ENCODE measurements at places on chromosomes 13 and 19. TPM values are rescaled to one million over a fixed set of nuclear protein-coding genes. Genes with fewer than 3 reads are reported as not detected.

GRCh38 chr13:67651908-67652465 lies 421.9 kb upstream of the PCDH9 start:
- no peak for DNase-seq

DNA sequence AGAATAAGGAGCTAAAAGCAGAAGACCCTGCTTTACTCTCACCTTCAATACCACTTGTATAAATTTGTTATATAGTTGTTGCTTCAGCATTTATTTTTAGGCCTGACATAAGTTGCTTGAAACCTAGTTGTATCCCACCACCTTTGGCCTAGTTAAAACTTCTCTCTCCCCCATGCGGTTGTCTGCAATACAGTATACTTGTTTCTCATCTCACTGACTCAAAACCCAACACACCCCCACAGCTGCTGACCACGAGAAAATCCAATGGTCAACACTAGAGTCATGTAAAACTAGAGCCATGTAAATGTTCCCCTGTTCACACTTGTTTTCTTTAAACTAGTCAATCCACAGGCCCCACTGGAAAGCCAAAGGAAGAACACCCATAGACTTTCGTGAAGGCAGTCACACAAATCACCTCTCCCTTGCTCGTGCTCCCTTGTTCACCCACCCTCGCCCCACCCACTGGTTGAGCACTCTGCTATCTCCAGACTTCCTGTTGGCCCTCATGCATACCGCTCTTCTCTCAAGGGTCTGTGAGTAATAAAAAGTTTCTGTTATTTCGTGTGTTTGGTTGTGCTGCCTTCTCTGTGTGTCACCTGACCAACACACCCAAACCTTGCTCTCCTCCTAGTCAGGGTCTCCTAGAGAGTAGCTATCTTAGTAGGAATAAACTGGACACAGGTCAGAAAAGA lies 12.9 kb upstream of the CCDC169 start:
- DNase-seq, result no peak

- DNase-seq, result no peak
These were observed 186.6 kb downstream of the ZNF536 start for GRCh38 chr19:30558793-30559192.

DNA sequence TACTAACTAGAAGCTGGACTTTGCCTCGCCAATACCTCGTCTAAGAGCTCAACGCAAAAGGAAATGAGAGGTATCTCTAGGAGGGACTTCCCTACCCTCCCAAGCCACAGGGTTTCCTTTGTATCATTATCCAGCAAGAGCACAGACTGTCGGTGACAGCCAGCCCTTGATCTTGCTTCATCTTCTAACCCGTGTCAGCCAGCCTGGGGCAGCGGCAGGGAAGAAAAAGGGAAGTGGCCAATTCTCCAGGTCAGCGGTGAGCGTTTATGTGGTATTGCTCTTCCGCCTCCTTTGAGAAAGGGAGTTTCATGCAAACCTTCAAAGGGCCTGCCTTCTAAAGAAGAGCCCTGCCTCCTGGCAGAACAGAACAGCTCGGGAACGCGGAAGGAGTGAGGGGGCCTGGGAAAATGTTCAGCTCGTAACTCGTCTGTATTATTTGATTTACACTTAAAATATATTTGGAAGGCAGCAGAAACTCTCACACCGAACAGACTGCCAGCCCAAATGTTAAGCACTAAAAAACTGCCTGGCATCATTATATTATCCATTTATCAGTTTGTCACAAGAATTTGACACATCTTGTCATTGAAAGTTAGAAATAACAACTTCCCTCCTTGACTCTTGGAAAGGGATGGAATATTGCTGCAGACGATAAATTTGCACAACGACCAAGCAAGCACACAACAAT lies 41.8 kb downstream of the EFNB2 start:
- DNase-seq, result no peak

DNA sequence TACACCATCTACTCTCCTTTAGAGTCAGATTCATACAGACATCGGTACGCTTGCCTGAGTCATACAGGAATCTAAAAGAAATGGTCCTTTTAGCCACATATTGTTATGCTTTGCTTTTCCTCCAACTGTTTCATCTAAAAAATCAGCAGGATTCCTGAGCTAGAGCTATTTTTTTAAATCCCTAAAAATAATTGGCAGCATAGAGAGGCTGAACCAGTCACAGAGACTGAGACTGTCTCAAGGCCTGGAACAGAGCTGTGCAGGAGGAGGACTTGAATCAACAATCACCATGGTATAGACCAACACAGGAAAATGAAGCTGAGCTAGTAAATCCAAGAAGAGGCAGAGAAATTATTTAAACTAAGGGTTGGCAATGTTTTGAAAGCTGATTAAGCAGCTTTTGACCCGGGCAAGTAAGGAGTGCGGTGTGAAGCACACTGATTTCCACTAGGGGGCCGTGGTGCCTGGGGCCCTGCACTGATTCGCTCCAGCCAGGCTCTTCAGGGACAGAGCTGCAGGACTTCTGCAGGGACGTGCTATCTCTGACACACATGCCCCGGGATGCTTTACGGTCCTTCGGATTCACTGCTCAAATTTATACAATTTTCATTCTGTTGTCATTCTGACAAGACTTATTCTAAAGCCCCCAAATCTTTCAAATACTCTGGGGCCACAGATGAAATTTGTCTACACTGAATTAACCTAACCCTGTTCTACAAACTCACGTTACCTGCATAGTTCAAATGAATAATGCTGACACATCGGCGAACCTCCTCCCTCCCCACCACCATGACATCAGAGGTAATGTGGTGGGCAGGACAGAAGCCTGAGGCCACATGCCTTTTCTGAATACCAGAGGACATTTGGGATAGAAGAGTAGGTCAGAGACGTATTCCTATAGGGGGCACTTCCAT lies 87.6 kb upstream of the SLC15A1 start:
- DNase-seq, result peak; percentile 62

ZNF160 gene
- 28.1 TPM for total RNA-seq

DNA sequence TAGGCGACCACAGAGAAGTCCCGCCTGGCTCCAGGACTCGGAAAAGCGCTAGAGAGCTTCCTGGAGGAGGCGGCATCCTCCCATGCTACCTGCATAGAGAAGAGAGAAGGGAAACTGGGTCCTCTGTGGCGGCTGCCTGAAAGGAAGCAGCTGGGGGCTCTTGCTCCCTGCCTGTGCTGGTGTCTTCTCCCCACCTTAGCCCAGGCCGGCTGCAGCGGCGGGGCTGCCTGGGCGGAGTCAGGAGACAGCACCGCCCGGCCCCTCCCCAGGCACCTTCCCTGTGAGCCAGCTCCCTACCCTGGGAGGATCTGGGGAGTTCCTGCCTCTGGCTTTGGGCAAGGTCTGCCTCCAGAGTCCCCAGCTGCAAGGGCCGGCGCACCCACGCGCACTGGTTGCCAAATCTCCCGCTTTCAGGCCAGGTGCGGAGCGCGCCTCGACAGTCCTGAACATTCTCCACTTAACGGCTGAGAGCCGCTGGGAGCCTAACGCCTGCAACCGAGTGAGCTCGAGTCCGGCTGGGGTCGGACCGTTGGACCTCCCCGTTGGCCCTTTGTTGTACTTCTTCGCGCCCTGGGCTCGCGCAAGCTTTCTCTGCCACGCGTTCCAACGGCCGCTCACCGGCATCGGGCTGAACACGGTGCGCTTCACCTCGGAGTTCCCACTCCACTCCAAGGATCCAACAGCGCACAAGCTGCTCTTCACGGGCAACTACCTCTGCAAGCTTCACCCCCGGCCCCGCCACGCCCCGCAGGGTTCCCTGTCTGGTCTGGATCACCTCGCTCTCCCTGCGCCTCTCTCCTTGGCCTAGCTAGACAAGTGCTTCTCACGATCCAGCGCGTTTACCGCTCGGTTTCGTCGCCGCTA lies 21.8 kb upstream of the ZNF30 start:
- peak; percentile 3 for DNase-seq

GRCh38 chr13:98374750-98375149 lies 197.7 kb upstream of the RNF113B start:
- DNase-seq, result no peak

TPP2 gene
- total RNA-seq, result 45.1 TPM

GRCh38 chr19:8045872-8046568 lies 6.5 kb upstream of the CCL25 start:
- DNase-seq, result no peak

DNA sequence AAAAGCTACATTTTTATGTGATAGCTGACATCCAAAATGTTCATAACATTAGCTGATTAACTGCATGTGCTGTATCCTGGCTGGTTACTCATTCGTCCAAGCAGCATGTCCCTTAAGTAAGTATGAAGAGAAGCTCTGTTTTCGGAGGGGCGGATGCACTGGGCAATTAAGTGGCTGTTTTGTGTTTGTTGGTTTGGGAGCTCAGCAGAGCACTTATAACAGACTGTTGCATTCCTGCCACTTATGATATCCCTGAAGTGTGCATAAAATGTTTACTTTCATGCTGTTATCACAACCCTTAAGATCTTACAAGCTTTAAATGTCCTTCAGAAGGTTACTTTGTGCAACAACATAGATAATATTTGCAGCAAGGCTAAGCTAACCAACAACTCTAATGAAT lies 264.1 kb downstream of the NALCN start:
- no peak for DNase-seq

- DNase-seq, result no peak
These were observed 12.6 kb upstream of the AXL start for GRCh38 chr19:41206456-41206855.

DNA sequence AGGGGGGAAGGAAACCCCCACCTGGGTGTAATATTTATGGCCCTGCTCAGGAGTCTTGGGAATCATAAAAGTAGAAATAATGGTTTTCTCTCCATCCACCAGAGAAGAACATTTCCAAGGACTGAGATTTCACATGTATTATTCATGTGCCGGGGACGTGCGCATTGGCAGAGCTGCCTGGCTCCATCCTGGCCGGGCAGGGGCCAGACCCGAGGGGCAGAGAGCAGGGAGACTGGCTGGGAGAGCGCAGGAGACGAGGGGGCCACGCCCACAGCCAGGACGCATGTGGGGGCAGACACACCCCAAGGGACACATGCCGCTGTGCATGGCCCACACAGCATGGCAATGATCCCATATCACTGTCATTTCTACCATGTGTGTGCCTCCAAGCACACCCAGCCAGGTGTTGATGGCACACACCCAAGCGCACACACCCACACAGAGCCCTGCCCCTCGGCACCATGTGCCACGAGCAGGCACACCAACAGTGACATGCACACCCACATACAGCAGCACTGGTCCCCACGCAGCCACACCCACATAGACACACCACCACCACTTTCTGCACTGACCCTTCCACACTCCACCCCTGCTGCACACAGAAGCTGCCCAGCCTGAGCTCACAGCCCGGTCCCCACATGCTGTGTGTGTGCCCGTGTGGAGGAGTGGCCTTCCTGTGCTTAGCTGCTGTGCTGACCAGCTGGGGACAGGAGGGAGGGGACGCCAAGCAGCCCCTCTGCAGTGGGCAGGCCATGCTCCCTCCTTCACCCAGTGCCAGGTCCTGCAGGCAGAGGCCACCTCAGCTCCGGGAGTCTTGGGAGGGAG lies 39.3 kb downstream of the CEBPG start:
- DNase-seq, result no peak

DNA sequence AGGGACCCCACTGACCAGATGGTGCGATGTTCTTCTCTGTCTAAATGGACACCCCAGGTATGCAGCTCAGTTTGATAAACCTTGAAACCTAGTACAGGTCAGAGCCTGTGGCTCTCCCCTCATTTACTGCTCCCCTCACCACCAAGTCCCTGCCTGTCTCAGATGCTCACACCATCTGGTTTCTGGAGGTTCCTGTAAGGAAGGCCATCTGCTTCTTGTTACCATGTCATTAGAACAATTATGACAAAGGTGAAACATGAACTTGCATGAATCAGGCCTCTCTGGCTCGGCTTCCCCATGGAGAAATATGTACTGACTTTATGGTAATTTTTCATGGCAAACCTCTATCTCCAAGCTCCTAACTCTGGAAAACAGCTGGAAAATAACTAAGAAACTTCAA lies 965.7 kb downstream of the UQCRFS1 start:
- no peak for DNase-seq

DNA sequence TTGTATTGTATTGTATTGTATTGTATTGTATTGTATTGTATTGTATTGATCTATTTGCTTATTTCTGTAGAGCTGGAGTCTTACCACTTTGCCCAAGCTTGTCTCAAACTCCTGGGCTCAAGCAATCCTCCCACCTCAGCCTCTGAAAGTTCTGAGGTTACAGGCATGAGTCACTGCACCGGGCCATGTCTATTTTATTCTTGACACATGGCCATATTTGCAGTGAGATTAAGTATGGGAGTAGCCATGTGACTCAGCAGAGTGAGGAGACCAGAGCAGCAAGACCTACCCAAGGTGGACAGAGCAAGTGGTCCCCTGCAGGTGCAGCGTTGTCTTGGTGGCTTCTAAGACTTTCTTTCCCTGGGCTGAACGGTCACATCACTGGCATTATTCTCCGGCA lies 49.1 kb upstream of the UBAC2 start:
- DNase-seq, result no peak

Data from stomach (tissue), 19 donors.